ENCODE measurements at places on chromosomes 1 and 21.

- no peak for DNase-seq
These were observed 87.8 kb downstream of the DNM3 start for GRCh38 chr1:171929121-171929520.

- no peak for DNase-seq
These were observed 106.7 kb upstream of the SLC5A9 start for GRCh38 chr1:48115835-48116234.

DNA sequence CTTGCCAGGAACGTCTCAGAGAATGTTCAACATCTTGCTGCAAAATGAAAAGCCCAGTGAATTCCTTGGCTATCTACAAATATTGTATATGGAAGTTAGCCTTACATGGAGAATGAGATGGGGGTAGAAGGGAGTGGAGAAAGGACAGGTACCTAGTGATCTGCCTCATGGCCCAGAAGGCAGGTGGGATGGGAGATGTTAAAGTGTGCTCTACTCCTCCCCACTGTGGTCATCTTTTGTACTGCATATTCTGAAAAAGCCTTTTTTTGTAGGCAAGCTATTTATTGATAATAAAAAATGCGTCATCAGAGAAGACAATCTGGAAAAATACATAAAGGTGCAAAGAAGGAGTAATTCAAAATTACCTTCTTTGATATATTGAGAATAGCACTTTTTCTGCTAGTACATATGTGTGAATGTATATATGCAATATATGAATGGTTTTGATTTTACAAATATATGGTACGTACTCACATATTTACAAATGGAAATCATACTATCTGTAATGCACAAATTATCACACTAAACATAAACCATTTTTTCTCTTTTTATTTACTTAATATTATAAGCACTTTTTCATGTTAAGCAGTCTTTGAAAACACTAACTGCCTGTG lies 19.1 kb upstream of the SLC5A9 start:
- DNase-seq, result no peak

DNA sequence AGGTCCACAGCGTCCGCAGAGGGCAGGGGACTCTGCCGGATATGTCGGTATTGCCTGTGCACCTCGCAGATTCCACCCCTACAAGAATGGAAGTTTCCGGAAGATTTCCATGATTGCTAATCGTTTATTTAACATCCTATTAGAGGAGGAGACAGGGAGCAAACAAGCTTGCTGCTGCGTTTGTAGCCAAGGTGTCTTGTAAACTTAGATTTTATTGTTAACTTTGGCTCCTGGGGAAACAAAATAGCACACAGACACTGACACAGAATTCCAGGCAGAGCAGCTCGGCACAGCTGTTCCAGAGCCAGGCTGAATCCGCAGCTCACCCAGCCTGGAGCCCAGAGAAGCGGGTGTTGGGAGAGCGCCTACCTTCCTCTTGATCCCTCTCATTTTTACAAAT lies 75.7 kb downstream of the AJAP1 start:
- DNase-seq, result no peak

GRCh38 chr1:109821221-109821669 lies 57.5 kb upstream of the EPS8L3 start:
- DNase-seq, result peak; percentile 14

DNA sequence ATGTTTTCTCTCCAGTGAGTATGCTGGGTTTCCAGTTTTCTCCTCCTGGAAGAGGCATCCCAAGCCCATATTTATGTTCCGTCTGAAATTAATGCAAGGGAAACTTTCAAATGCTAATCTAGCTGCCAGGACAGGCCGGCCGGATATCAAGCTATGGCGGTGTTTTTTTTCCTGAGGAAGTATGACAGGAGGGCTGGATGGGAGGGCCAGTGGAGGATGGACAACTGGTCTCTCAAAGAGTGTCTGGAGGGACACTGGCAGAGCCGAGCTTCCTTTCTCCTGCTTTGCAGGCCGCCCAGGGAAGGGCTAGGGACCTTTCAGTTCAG lies 212.7 kb downstream of the TRABD2B start:
- DNase-seq, result no peak

DNA sequence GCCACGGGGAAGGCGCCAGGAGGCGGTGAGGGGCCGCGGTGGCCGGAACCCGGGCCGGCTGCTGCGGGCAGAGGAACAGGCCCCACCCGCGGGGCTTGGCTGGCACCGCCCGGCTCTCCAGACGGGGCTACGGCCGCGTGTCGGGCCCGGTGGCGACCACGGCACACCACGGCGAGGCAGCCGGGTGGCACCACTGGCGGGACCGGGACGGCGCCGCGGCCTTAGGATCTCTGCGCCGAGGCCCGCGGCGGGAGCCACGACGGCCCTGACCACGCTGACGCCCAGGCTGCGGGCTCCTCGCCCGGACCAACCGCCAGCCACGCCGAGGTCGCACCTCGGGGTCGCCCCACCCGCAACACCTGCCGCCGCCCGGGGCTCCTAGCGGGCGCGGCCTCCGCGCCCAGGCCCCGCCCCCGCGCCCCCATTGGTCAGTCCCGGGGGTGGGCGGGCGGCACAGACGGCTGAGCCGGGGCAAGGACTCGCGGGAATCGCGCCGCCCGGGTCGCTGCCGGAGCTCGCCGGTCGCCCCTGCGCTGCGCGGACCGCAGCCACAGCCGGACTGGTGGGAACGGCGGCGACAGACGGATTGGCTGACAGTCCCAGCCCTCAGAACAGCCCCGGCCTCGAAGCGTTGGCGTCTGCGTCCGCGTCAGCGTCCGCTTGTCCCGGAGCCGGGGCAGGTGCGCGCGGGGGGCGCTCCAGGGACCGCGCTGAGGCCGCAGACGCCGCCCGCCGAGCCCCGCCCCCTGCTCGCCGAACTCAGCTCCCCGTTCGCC lies at the start of gene BMP8A:
Gene BMP8A, plus strand, starts transcription at position 491 of the 776 bp plus-strand sequence. CDS start 356 bp downstream, outside the sequence.
- DNase-seq, result no peak

GRCh38 chr1:211731456-211732292 lies 56.3 kb upstream of the NEK2 start:
- DNase-seq, result no peak

DNA sequence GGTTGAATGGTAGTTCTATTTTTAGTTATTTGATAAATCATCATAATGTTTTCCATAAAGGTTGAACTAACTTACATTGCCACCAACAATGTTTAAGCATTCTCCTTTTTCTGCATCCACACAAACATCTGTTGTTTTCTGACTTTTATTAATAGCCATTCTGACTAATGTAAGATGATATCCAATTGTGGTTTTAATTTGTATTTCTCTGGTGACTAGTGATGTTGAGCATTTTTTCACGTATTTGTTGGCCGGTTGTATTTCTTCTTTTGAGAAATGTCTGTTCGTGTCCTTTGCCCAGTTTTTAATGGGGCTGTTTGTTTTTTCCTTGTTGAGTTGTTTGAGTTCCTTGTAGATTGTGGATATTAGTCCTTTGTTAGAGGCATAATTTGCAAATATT lies 24.6 kb upstream of the SLC35F3 start:
- no peak for DNase-seq

GRCh38 chr1:237539055-237539454 lies 351.7 kb downstream of the ZP4 start:
- no peak for DNase-seq

- no peak for DNase-seq
These were observed 510.2 kb upstream of the USP24 start for GRCh38 chr1:55725378-55725777.

GRCh38 chr1:85460555-85461088 lies 4.3 kb downstream of the DDAH1 start:
- no peak for DNase-seq

DNA sequence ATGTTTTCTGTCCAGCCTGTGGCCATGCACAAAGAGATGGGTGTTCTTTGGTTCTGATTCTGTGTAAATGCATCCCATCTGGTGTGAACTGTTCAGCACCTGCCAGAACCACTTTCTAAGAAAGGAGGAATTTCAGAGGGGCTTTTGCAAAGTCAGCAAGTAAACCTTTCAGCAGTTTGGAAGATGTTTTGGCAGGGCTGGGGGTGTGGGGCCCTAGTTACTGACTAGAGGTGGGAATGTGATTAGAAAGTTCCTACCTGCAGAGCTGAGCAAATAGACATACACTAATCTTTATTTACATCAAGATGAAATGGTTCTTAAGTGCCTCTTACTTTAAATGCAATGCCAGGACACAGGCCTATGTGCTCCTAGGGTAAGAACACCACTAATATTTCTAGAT lies 378.1 kb upstream of the USP24 start:
- DNase-seq, result no peak

GRCh38 chr1:68328490-68328889 lies 96.2 kb upstream of the WLS start:
- no peak for DNase-seq

- DNase-seq, result no peak
These were observed 337.7 kb downstream of the SIPA1L2 start for GRCh38 chr1:232292239-232292638.

DNA sequence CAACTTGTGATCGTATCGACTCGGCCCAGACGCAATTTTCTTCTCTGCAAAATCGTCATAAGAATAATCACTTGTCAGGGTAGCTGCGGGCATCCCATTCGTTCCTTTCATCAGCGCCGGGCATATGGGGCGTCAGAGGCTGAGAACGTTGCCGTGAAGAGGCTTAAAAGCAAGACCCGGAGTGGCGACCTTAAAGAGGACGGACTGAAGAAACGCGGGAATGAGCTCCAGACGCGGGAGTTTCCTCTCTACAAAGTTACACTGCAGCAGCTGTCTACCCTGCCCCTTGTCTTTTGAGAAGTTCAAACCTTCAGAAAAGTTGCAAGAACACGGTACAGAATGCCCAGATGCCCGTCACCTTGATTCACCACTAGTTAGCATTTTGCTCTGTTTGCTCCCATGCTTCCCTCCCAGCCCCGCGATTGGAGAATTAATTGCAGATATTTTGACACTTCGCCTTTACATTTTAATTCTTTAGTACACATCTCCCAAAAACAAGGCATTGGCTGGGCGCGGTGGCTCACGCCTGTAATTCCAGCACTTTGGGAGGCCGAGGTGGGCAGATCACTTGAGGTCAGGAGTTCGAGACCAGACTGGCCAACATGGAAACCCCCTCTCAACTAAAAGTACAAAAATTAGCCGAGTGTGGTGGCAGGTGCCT lies 967 bp downstream of the CENPS start:
- DNase-seq, result no peak

- DNase-seq, result no peak
These were observed 119.0 kb downstream of the GREM2 start for GRCh38 chr1:240492832-240493440.

GRCh38 chr1:183863852-183864251 lies 58.9 kb downstream of the RGL1 start:
- no peak for DNase-seq

DNA sequence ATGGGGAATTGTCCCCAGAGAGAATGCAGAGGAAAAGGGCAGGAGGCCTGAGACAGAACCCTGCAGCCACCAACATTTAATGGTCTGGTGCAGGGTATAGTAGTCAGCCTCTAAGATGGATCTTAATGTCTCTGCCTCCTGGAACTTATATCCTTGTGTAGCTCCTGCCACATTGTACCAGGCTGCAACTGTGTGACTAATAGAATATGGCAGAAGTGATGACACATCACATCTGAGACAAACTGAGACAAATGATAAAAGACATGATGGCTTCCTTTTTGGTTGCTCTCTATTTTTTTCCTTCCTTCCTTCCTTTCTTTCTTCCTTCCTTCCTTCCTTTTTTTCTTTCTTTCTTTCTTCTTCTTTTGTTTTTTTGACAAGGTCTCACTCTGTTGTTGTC lies 37.1 kb upstream of the CYP4B1 start:
- no peak for DNase-seq

GRCh38 chr21:45448810-45449657 lies 44.1 kb downstream of the COL18A1 start:
- DNase-seq, result no peak

GRCh38 chr1:67898033-67898726 lies 64.9 kb upstream of the GNG12 start:
- DNase-seq, result no peak

- no peak for DNase-seq
These were observed 2.8 kb upstream of the ZC3H12A start for GRCh38 chr1:37471345-37472231.

- DNase-seq, result no peak
These were observed 104.1 kb downstream of the DTL start for GRCh38 chr1:212139526-212140135.

DNA sequence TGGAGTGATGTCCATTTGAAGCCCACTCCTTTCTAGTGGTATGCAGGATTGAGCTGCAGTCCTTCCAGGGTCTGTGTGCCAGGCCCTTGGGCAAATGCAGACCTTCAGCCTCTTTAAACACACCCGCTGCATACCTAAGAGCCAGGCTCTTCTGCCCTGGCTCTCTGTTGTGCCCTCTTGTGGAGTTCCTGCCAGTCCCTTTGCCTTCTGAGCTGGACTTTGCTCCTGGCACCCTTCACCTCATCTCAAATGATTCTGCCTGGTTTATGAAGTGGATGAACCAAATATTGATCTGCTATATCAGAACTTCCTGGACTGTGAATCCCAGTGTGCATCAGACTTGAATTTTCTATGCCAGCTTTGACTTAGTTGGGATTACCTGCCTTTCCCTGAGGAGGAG lies 158.8 kb downstream of the URB2 start:
- no peak for DNase-seq

- no peak for DNase-seq
These were observed 21.4 kb downstream of the NEK2 start for GRCh38 chr1:211653959-211654496.

GRCh38 chr1:59128239-59128736 lies 168.6 kb upstream of the FGGY start:
- DNase-seq, result no peak

DNA sequence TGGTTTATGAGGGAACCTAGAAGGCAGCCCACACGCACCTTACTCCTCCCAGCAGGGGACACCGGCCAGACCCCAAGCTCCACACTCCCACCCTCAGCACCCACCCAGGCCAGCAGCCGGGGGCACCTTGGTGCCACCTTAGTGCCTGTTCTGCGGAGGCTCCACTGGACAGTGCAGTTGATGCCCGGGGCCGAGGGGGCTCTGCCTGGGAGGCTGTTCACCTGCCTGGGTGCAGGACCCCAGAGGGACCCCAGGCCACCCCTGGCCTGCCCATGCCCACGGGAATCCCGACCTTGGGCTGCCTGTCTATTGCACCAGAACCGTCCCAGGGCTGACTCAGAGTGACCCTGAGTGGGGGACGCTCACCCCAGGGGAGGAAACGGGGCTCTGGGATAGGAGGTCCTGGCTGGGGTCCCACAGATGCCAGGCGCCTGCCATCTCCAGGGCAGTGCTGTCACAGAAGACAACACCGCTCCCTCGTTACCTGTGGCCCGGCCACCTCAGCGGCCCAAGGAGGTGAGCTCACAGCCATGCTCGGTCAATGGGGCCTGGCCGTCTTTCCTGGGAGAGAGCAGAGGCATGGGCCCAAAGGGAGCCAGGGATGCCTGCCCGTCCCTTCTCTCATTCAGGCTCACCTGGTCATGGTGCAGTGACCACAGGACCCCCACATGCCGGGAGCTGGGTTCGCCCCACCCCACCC lies 696 bp downstream of the SCNN1D start:
- DNase-seq, result no peak

GRCh38 chr21:44846485-44847260 lies 26.8 kb downstream of the PTTG1IP start:
- DNase-seq, result no peak

DNA sequence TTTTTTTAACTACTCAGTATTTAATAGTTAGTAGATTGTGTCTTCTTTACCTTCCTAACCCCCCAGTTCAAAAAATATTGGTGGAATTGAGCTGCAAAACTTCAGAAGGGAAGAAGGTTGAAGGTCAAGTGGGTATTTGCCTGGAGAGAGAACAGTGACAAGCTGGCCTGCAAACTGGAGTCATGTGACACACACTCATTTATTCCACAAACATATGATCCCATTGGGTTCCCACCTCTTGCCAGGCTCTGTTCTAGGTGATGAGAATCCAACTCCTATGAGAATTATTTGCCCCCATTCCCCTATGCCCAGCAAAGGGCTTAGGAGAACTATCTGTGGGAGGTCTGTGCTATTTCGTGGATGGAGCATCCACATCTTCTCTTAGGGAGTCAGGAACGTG lies 3.5 kb upstream of the PEF1 start:
- DNase-seq, result no peak

Measured in glomerular endothelial cell (primary cell).